ENCODE measurements at places on chromosomes 1 and 21.
A peak's percentile ranks its signal among the peaks of the same experiment; 100 is the strongest.

DNA sequence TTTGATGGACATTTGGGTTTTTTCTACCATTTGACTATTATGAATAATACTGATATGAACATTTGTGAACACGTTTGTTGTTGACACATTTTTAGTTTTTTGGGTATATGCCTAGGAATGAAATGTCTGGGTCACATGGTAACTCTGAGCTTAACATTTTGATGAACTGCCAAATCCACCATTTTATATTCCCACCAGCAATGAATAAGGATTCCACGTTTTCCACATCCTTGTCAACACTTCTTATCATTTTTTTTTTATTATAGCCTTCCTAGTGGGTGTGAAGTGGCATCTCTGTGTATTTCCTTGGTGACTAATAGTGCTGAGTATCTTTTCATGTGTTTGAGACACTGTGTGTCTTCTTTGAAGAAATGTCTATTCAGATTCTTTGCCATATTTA is 67.6 kb downstream of the RASAL2 start:
- peak; percentile 5 for DNase-seq

DNA sequence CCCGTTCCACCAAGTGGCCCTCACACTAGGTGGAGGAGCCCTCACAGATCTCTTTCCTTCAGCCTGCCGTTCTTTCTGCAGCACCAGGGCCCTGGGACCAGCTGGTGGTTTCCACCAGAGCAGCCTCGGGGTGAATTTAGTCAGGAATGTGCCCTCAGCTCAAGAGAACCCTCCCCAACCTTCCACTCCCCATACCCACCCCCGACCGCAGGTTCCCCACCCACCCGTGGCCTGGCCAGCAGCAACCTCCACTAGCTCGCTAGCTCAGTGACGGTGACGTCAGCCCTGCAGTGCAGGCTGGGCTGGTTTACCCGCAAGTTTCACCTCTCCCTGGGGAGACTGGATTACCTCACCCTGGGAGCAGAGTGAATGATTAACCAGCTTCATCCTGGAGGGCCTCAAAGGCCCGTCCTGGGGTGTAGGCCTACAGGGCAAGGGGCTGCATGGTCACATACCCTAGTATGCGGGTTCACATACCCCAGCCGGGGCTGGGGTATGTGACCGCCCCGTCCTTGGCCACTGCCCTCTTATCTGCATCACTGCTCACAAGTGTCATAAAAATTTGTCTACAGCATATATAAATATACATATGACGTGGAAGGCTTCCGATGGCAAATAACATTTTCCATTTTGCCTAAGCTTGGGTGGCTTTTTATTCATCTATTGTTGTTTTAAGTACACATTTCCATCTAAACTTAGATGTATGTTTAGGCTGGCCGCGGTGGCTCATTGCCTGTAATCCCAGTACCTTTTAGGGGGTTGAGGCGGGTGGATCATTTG is 24.5 kb downstream of the ELF3 start:
- peak; percentile 94 for DNase-seq

DNA sequence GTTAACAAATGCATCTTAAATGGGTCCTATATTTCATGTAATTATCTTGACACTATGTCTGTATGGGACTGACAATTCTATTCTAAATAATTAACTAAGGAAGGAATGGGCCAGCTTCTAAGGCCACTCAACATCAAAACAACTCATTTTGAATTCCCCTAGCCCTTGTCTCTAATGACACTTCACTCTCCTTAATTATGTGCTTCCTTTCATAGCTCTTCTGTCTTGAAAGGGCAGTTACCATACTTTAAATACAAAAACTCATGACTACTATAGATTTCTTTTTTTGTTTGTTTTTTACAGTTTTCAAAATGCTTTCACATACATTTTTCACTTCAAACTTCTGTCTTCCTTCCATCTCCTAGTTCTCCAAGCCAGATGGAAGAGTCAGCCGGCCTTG is 126.1 kb upstream of the CHODL start:
- DNase-seq = no peak

DNA sequence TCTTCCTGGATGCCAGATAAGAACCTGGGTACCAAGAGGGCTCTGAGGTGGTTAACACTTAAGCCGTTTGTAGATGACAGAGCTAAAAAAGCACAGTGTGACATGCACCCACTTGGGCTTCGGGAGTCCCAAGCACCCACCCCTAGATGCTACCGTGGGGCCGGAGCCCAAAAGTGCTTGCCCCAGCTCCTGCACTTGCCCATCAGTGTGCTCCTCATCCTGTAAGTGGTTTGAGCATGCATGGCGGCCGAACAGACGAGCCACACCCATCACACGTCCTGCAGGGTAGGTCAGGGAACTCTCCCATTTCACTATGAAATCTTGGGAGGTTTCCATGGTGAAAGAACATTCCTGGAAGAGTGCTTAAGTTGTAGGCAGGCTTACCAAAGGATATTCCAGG is 158.9 kb upstream of the TNR start:
- DNase-seq = no peak

- peak; percentile 57 for DNase-seq
Observed at GRCh38 chr1:31335007-31335406, 37.9 kb downstream of the FABP3 start.

DNA sequence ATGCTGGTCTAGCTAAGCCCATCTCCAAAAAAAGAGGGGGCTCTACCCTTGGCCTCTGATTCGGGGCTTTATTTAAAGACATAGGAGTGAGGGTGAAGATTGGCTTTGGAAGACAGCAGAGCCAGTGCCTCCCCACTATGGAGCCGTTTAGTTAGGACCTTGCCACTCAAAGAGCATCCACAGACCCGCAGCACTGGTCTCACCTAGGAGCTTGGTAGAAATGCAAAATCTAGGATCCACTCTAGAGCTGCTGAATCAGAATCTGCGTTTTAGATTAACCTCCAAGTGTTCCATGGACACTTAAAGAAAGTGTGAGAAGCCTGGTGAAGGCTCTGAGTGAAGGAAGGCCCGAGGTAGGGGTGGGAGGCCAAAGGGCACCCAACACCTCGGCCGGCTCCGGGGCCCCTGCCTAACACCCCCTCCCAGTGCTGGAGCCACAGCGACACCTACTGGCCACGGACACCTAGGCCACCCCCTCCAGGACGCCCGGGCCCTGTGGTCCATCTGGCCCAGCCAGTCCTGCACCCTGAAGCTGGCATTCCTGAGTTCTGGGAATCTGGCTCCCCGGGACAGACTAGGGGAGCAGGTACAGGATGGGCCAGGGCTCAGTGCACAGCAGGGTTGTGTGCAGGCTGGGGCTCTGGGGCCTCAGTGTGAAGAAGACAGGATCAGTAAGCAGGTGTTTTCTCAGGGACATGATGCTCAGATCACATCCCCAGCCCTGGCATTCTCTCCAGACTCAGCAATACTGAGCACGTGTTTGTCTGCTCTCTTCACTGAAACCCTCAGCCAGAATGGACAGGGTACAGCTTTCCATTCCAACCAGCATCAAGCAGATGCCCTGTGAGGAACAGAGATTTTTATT is 79.2 kb downstream of the TMEM53 start:
- peak; percentile 95 for DNase-seq

DNA sequence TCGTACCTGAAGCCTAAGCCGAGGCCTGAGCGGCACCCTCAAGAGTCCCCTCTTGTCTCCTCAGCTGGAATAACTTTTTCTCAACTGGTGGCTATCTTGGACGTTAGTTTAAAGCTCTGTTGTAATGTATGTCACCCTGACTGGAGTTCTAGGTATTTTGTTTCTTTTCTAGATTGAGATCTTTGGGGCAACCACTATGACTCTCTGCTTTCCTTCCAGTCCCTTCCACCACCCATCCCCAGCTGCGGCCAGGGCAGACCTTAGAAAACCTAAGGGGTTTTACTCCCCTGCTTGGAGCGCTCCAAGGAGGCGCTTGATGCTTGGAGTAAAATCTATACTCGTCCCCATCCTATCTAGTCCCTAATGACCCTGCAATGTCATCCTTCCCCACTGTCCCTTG is 74.6 kb upstream of the MRPS6 start:
- DNase-seq = no peak

- peak; percentile 45 for DNase-seq
Observed at GRCh38 chr1:35111106-35111505, 31.9 kb downstream of the ZMYM1 start.

- peak; percentile 77 for DNase-seq
Observed at GRCh38 chr1:65141394-65141793, 6.6 kb upstream of the AK4 start.

DNA sequence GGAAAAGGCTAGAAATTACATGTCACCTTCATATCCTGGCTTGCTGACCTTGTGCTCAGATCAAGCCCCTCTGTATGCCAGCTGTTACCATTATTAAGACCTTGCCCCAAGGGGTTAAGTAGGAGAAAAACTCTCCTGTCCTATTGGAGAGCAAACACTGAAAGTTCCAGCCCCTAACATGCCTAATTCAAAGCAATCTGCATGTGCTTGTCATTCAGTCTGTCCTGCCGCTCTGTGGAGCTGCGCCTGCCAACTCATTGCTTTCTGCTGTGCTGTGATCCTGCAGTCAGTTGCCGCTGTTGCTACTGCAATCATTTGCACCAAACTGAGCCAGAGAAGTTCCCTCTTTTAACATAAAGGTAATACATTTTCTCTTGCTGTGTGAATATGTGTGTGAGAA is 113.4 kb downstream of the DISP1 start:
- no peak for DNase-seq

DNA sequence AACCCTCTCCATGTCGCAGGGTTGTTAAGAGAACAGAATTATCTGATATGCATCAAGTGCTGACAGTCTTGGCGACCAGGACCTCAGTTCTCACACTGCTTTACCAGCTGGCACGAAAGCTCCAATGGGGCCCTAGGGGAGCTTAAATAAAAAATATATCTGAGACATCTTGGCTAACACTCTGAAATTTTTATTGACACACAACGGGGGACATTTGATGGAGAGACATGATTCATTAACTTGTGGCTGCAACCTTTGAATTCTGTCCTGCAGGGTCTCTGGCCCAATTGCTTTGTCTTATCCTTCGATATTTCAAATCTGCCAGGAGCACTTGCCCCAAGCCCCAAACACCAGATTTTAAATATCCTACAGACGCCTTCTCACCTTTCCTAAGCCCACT is 567.0 kb downstream of the AJAP1 start:
- no peak for DNase-seq

- no peak for DNase-seq
Observed at GRCh38 chr1:43981135-43981491, 2.1 kb downstream of the B4GALT2 start.

DNA sequence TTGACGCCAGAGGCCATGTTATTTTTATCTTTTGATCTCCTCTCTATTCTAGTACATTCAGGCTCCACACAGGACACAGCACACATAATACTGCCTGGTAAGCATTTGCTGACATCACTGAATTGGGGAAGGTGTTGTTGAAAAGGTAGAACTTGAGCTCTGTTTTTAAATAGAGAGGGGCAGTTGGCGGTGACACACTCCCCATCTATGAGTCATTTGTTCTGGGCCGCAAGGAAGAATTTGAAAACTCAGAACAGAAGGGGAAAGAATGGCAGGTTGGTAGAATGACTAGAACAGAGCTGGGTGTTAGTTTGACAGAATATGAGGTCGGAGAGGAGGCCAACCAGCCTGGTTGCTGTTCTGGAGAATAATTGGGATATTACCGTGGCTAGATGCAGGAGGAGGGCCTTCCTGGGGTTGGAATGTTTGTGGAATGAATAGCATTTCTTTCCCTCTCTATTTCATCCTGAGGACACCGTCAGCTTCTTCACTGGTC is 52.1 kb upstream of the ERRFI1 start:
- peak; percentile 62 for DNase-seq

DNA sequence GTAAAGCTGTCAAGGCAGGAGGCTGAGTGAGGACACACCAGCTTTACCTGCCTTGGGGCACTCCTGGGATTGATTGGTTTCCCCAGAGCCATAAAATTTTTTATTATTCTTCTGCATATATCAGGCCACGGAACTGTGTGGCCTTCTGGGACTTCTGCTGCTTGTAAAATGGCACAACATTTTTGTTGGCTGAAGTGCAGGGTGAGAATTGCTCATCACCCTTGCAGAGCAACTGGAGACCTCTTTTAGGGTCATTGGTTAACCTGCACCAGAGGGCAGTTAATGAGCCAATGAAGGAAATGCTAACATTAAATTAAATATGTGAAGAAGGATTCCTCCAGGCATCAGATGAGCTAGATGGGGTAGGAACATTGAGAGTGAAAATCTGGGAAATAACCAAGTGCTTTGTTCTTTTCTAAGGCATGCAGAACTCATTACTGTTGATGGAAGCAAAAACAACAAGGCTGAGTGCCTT is 87.7 kb downstream of the LTN1 start:
- no peak for DNase-seq

DNA sequence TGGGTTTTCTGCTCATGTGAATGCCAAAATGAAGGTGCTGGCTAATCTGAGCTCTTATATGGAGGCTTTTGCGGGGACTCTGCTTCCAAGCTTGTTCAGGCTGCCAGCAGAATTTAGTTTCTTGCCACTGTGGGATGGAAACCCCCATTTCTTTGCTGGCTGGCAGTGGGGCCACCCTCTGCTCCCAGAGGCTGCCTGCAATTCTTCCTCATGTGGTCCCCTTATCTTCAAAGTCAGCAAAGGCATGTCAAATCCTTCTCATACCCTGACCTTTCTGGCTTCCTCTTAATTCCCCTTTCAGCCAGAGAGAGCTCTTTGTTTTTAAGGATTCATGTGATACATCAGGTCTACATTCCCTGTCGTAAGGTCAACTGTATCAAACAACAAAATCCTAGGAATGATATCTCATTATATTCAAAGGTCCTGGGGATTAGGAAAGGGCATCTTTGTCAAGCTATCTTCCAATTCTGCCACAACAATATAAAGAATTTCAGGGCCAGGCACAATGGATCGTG is 5.2 kb upstream of the GPR161 start:
- no peak for DNase-seq

DNA sequence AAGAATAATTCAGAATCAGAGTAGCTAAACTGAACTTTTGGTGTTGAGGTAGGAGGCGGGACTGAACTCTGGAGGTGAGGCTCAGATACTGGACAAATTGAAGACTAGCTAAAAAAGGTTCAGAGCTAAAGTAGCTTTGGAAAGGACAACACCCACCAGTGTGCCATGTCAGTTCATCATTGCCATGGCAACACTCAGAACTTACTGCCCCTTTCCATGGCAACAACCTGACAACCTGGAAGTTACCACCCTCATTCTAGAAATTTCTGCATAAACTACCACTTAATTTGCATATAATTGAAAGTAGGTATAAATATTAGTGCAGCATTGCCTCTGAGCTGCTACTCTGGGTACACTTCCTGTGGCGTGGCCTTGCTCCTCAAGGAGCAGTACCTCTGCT is 30.3 kb upstream of the POGK start:
- DNase-seq = no peak

- no peak for DNase-seq
Observed at GRCh38 chr1:44575396-44575795, 98.9 kb downstream of the TMEM53 start.

GRCh38 chr21:29170944-29171343 is 40.5 kb downstream of the MAP3K7CL start:
- no peak for DNase-seq

GRCh38 chr1:175742790-175743459 is 470 bp downstream of the TNR start:
- peak; percentile 40 for DNase-seq

All from GM03348 (cell line).